ENCODE measurements at places on chromosomes 7 and 10.

GRCh38 chr10:131743190-131744151 is 157.3 kb upstream of the PPP2R2D start:
- no peak for DNase-seq

DNA sequence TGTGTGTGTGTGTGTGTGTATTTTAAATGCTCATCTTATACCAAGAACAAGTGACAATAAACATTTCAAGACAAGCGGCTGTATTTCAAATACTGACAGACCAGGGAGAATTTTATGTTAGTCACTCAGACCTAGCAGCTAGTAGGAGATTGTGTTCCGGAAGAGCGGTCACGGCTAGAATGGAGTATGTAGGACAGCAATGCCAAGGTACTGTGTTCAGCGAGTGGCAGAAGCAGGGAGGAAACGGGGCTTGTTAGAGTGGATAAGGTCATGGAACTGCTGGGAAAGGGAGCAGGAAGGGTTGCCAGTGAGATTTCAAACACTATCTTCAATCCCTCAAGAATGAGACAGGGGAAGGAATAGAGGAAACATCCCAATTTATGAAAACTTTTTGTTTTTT is 260.5 kb upstream of the PITRM1 start:
- DNase-seq, result no peak

GRCh38 chr10:34286136-34286739 is 528.9 kb downstream of the PARD3 start:
- DNase-seq, result no peak

DNA sequence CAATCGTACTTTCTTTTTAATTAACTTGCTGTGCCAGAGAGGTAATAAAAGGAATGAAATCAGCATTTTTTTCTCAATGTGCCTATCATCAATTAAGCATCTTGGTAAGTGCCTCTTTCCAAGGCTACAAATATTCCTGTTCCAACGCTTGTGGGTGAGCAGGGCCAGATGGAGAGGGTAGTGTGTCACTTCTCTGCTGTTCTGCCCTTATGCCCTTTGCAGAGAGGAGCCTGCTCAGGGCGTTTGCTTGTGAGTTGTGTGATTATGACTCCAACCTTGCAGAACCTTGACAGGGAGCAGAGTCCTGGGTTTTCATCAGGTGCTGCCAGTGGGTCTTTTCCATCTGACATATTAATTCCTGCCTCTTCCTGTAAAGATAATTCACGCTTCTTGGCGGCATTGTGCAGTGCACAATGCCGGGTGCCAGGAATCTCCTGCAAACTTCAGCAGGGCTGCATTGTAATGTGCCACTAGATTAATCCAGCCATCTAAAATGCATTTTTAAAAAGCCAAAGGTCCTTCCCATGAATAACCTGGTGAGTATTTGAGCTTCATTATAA is 234.4 kb downstream of the ARHGAP12 start:
- no peak for DNase-seq

DNA sequence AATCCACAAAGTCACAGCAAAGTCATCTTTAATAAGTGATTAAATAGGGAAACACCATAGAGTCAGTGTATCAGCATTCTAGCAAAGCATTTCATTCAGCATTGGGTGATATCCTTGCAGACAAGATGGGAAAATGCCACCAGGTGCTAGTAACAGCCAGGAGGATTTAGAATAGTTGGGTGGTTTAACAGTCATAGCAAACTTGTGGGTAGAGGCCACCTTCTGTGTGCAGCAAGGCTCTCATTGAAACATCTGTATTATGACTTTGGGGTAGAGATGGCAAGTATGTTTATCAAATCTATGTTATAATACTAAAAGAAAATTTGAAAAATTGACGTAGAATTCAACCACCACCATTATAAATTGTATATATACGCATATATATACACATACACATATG is 26.4 kb upstream of the ADO start:
- no peak for DNase-seq

DNA sequence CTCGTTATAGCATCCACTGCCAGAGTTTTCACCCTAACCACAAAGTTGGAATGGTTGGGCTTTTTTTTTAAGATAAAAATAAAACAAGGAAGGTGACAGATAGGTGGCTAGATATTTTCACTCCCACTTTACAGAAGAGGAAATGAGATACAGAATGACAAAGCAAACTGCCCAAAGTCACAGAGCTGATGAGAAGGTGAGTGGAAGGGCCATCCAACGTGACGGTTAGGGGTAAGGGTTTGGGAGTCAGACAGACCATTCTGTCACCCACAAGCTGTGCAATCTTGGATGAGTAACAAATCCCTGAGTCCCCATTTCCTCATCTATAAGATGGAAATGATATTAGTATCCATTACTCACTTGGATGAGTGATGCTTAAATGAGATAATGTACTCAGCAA is 106.9 kb upstream of the PDLIM1 start:
- no peak for DNase-seq

DNA sequence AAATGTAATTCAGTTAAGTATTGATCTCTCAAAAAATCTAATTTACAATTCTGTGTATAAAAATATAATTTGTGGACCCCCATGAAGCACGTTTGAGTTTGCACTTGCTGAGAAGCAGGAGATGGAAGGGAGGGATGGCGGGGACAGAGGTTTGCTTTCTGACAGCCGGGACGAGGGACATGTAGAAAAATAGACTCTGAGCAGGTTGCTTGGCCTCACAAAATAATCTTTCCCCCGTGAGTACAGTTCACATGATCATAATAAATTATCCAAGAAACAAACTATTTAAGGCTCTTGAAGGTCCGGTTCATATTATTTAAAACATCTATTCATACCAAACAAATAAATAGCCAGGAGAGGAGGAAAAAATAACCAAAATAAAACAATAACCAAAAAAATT is 10.0 kb downstream of the SHH start:
- DNase-seq, result no peak

DNA sequence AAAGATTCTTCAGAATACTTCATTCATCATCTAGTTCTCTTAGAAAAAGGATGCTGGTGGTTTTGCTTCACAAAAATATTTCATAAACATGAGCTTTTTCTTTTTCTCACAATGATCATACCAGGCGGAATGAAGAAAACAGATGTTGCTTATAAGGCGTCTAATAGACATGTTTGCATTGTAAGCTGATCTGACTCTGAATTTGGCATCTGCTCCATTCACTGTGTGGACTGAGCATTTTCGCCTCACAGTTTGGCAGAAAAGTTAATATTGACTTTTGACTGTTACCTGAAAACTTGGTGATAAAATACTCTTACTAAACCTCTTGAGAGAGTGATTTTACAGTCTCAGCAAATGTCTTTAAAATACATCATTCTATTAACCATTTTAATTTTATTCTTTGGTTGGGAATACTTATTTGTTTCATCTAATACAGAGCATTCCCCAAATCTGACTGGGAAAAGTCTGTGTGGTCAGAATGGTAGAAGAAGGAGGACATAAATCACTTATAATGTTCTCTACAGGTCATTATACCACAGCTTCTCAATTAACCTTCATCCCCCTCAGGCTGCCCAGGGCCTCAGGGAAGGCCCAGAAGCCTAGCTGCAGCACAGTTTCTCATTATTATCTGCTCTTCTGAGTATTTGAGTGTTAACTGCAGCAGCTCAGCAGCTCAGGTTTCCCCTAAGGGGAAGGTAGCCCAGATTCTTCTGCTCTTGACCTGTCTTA is 121.6 kb upstream of the KAT6B start:
- DNase-seq, result no peak

GRCh38 chr10:103166523-103166922 is 26.5 kb downstream of the NT5C2 start:
- no peak for DNase-seq

DNA sequence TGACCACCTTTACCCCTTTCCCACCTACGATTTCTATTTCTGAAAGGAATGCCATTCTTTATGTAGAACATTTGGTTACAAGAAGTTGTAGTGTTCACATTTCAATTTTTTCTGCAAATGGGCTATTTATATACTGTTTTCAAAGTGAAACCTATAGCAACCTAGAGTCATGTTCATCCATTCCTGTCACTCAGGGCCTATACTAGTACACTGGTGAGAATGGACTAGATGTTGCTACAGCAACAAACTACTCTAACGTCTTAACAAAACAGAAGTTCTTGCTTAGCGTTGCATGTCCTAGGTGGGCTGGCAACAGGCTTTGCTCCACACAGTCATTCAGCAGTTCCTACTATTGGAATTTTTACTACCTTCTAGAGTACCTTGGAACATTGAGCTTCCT is 16.3 kb downstream of the CASD1 start:
- no peak for DNase-seq

GRCh38 chr10:107978455-107978854 is 813.9 kb upstream of the SORCS1 start:
- DNase-seq, result no peak

DNA sequence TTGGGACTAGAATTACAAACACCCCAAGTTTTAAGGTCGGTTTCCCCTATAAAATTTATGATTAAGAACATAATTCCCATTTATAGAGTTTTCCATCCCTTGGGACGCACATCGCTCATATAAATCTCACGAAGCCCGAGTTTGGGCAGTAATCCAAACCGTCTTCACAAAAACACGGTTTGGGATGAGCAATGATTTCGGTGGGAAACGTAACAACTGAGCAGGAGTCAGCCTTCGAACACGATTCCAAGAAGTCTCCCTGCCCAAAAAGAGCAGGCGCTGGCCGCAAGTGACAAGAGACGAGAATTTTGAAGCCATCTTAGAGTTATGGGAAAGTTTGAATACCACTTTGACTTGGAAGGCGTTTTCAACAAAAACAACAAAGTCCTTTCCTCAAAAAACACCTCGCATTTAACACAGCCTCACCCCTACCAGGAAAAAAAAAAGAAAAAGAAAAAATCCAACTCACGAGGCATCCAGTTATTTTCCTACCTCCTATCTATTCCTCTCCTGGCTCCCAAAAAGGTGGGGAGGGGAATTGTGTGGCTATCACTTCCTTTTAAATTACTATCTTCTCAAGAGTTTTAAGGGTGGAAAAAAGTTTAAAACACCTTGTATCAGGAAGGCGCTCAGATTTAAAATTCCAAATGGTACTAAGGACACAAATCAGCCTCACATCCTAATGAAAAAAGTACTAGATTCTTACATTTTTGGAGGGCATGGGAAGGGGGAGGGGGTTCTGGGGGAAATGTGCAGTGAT is 1.6 kb downstream of the SEPHS1 start:
- DNase-seq, result peak; percentile 57

GRCh38 chr7:135775230-135775629 is 26.6 kb upstream of the FAM180A start:
- no peak for DNase-seq

DNA sequence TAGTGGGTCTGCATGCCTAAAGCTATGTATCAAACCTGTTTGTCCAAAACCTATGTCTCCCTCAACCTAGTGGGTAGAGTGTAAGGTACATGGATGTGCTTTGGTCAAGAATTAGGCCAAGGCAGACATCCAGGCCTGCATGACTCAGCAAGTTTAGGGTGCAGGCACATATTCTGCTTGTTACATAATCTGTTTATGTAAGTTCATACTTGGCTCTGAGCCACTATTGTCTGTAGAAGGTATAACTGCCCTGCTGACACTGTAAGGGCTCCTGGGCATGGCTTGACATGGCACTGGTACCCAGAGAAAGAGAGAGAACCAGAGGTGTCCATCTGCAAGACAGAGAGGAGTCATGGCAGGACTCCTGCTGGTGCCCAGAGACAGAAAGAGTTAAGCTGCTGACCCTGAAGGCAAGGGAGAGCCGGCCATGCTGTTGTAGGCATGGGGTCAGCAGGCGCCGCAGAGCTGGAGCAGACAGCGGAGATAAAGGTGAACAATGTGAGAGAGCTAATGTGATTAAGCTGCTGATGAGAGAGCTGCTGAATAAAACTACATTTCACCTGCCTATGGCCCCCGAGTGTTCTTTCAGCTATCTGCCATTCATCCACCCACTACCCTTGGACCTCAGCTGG is 118.5 kb upstream of the TMEM106B start:
- no peak for DNase-seq

DNA sequence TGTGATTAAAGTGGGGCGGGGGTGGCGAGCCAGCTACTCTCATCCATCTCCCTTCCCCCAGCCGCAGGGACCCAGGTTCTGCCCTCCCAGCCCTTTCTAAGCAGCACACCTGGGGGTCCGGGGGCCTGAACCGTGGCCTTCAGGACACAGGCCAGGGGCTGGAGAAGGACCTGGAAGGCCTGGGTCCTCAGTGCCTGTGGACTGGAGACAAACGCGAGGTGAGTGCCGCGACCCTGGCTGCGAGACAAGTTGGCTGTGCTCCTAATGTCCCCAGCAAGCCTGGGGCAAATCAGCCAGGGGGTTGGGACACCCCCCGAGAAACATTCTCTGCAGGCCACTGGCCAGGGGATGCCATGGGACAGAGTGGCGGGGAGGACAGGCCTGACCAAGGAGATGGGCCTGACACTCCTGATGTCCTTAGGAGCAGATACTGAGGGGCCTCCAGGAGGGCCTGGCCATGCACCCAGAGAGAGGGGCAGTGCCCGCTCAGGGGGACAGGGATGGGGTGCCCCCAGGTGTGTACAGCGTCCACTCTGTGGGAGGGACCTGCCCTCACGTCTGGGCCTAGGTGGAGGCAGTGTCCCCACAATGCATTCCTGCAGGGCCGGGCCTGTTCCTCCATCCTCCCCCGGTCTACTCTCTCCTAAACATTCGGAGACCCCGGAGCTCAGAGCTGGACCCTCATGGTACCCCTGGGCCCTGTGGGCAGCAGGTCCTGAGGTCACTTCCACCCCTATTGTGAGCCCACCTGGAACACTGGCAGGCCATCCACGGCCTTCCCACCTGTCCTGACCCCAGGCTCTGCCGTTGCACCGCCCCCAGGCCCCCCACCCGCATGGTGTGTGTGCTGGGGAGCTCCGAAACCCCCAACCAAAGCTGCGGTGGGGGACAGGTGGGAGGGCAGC is 13.1 kb downstream of the BRAT1 start:
- DNase-seq, result no peak

- no peak for DNase-seq
Measured at GRCh38 chr10:95241533-95241932, 47.5 kb downstream of the ACSM6 start.

DNA sequence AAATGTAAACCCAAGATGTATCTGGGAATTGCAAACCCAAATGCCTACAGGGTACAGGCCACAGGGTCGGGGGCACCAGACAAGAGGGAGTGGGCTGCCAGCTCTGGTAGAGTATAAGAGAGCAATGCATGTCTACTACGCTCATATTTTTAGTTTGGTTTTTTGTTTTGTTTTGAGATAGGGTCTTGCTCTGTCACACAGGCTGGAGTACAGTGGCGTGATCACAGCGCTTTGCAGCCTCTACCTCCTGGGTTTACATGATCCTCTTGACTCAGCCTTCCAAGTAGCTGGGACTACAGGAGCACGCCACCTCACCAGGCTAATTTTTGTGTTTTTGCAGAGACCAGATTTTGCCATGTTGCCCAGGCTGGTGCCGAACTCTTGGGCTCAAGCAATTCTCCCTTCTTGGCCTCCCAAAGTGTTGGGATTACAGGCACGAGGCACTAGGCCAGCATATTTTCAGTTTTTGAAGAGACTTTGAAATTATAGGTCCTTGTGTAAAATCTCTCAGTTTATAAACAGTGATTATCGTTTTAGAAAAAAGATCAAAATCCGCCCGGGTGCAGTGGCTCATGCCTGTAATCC is 11.1 kb upstream of the IL15RA start:
- no peak for DNase-seq

- DNase-seq, result no peak
Measured at GRCh38 chr7:2526659-2527504, 7.3 kb downstream of the LFNG start.

GRCh38 chr10:93695740-93696139 is 6.7 kb downstream of the FRA10AC1 start:
- DNase-seq, result no peak

- DNase-seq, result no peak
Measured at GRCh38 chr7:155208681-155209477, 88.8 kb upstream of the INSIG1 start.

- DNase-seq, result no peak
Measured at GRCh38 chr7:104328970-104329825, 795 bp downstream of the LHFPL3 start.

GRCh38 chr10:119003572-119004289 is 25.8 kb upstream of the NANOS1 start:
- no peak for DNase-seq
